Cerebellar nuclear complex (tissue), 1 donor: ENCODE measurements at places on chromosomes 11 and 22.

- no peak for DNase-seq
Measured at GRCh38 chr11:32446227-32446626, 10.9 kb upstream of the WT1 start.

- DNase-seq: no peak
Measured at GRCh38 chr11:119373059-119373920, 8.2 kb downstream of the USP2 start.

- DNase-seq: no peak
Measured at GRCh38 chr11:65857500-65857852, 504 bp downstream of the CFL1 start.

GRCh38 chr11:119335091-119335654, 846 bp downstream of the RNF26 start:
- DNase-seq: no peak

DNA sequence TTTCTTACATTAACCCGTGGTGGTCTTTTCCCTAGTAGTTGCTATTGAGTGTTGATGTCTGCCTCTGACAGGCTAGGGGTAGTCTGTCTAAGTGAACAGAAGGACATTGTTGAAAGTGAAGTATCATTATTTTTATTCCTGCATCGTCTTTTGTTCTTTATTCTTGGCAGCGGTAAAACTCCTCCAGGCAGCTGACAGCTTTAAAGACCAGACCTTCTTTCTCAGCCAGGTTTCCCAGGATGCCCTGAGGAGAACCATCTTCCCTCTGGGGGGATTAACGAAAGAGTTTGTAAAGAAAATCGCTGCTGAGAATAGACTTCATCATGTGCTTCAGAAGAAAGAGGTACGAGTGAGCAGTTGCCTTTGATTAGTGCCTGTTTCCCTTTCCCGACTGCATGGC, 14.6 kb downstream of the TRMU start:
- no peak for DNase-seq

DNA sequence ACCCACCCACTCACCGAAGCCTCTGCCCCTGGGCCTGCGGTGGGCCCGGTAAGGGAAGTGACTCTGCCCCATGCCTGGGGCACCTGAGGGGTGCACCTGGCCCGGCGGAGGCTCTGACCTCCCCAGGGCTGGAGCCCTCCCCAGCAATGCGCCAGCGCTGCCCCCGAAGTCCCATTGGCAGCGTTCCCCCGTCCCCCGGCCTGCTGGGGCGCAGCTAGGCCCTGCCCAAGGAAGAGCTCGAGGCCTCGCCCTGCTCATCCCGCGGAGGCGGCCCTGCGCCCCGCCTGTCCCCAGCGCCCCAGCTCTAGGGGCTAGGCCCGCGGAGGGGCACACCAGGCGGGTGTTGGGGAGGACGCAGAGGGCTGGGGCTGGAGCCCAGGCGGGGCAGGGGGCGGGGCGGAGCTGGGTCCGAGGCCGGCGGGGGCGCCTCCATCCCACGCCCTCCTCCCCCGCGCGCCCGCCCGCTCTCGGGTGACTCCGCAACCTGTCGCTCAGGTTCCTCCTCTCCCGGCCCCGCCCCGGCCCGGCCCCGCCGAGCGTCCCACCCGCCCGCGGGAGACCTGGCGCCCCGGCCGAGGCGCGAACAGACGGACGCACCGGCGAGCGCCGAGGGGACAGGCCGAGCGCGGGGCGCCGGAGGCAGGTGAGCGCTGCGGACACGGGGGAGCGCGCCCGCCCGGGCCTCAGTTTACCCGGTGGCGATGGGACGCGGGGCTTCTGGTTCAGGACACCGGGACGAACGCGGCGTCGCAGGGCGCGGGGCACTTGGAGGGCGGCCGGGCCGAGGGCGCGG, at the start of gene EPS8L2:
EPS8L2 (plus strand) TSS at position 586 of the 793 bp plus-strand sequence. CDS start 3,177 bp downstream, outside the sequence.
- no peak for DNase-seq
